ENCODE measurements at places on chromosomes 11 and 22. TPM values are rescaled to one million over a fixed set of nuclear protein-coding genes. Genes with fewer than 3 reads are reported as not detected.

FAM111B gene
- polyA plus RNA-seq, result not detected

WNT7B gene
- not detected for polyA plus RNA-seq

MUC6 gene
- polyA plus RNA-seq, result not detected

GLYATL1 gene
- polyA plus RNA-seq, result not detected

- no peak for DNase-seq
Measured at GRCh38 chr11:47127213-47127612, 49.5 kb downstream of the ARFGAP2 start.

DNA sequence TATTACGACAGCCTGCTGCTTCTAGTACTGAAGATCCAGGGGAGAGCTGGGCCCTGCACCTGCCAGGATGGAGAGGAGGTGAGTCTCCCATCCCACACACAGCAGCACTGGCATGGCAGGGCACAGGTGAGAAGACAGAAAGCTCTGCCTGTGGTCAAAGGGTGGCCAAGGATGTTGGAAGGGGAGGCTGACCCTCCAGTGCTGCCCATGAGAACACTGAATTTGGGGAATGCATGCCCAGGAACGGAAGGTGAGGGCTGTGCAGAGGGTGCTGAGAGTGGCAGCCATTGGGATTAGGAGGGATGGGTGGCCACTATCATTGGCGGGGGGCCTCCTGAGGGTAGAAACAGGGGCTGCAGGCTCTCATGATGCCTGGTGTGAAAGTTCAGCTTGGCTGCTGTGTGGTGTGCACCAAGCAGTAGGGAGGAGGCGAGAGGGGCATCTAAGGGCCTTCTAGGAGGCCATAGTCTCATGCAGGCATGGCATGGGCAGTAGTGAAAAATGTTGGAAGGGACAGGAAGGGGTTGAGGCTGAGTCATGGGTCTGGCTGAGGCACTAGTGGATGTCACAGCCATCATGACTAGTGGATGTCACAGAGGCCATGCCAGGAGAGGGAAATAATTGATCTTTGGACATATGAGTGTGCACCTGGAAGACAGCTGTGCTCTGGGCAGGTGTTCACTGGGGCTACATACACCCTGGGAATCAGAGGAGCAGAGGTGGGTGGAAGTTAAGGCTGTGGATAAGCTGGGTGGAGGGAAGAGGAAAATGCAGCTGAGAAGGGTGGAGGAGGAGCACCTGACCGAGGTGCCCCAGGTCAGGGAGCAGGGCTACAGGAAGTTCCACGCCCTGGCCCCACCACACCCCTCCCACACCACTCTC, 2.5 kb upstream of the LRRC74B start:
- no peak for DNase-seq

DNA sequence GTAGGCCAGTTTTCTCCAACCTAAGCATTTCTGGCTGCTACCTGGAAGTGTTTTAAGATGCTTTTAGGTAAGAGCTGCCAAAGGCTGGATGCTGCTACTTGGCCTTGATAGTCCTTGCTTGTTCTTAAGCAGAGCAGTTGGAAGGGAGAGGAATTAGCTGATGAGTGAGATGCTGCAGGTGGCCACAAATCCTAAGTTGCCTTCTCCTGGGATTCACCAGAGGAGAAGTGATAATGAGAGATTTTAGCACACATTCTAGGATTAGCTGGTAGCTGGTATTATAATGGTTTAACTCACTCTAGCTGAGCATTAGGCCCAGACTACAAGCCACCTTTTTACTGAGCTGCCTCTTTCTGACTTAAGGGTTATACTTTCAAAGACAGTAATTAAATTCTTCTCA, 442.9 kb upstream of the RAG2 start:
- DNase-seq, result no peak

DNA sequence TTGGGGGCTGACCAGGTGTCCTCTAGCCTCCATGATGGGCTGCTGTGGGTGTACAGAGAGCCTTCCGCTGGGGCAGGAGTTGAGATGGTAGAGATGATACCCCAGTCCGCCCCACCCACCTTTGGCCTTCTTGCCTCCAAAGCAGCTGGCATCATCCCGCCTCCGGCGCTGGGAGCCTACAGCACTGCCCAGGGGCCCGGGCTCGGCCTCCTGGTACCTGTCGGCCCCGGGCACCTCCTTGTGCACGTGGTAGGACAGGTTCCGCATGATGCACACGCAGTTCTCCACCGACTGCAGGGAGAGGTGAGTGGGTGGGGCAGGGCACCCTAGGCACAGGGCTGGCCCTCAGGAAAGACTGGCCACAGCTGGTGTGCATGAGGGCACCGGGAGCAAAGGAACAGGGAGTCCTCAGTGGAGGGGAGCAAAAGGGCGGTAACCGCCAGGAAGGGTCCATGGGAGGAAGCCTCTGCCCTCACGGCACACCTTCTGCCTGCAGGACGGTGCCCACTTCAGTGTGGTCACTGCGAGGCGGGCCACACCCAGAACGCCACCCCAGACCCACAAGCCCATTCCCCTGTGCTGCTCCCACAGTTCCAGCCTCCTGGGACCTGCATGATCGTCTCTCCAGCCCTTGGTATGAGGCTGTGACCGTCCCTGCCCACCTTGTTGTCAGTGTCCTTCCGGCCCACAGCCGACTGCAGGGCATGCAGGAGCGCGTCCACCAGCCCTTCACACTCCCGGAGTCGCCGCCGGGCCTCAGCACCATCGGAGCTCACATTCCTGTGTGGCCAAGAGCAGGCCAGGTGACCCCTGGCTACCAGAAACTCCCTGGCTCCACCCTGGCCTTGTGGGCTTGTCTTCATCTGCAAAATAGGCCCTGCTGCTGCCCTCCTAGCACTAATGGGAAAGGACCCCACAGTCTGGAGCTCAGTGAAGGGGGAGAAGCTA, 36.0 kb upstream of the TXNRD2 start:
- DNase-seq, result no peak

GRCh38 chr11:129143335-129143734, 48.8 kb downstream of the ARHGAP32 start:
- no peak for DNase-seq

- no peak for DNase-seq
Measured at GRCh38 chr22:49659924-49660315, 167.8 kb downstream of the BRD1 start.

GRCh38 chr11:133175103-133175502, 357.2 kb downstream of the OPCML start:
- no peak for DNase-seq

DNA sequence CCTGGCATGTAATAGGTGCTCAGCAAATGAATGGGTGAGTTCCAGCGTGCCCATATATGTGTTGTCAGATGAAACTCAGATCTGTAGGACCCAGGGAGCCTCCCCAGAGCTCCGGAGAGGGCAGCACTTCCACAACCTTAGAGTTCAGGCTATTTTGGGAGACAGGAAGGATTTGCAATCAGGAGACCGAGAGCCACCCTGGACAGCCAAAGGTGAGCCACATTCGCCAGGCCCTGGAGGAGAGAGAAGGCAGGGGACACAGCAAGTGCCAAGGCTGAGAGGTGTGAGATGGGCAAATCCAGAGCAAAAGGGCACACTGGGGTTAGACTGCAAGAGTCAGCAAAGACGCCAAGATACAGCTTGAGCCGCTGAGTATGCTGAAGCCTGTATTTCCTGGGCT, 66.4 kb downstream of the CD82 start:
- DNase-seq, result no peak

- peak; percentile 73 for DNase-seq
Measured at GRCh38 chr22:24805790-24806662, at the start of gene SGSM1. TSS of gene SGSM1 (plus strand) at chr22:24806211. CDS start at chr22:24806326, 115 bp downstream.

DNA sequence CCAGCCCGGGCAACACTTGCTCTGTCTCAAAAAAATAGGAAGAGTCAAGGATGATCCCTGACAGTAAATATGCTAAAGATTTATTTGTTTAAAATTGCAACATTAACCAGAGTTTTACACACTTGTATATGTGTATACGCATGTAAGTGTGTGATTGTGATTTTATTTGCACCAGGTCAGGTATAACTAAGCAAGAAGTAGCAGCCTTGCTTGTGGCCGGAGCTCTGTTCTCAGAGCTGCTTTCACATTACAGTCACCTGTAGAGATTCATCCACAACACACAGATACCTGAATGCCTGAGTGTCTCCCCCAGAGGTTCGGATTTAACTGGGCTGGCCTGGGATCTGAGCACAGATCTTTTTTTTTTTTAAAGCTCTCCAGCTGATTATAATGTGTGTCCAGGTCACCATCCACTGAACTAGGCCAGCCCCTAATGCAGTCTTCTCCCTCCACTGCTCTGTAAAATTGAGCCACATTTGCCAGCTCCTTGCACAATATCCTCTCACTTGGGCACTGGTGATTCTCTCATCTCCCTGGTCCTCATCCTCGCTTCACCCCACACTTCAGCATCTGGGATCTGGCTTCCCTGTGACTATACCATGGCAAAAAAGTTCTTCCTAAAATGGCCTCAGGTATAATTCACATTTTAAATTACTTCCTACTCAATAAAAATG, 48.3 kb downstream of the LIF start:
- no peak for DNase-seq

Measured in naive thymus-derived CD8-positive, alpha-beta T cell (primary cell).